ENCODE measurements at places on chromosomes 13 and 19.

- no peak for DNase-seq
Observed at GRCh38 chr13:45721203-45721731, 19.1 kb downstream of the CBY2 start.

DNA sequence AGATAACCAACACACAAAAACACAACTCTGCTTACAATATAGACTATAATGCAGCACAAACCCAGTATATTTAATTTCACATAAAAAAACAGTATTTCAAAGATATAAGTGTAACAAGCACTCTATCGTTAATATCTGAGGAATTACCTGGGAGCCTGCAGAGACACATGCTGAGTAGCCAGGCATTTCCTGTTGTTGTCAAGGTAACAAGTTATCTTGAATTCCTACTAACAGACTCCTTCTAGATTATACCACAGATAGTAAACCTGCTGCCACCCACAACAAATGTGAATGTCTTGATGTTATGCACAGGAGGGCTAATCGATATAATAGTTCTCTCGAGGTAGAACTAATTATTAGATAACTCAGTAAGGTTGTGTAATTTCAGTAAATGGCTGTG lies 826.0 kb upstream of the PRR20A start:
- no peak for DNase-seq

DNA sequence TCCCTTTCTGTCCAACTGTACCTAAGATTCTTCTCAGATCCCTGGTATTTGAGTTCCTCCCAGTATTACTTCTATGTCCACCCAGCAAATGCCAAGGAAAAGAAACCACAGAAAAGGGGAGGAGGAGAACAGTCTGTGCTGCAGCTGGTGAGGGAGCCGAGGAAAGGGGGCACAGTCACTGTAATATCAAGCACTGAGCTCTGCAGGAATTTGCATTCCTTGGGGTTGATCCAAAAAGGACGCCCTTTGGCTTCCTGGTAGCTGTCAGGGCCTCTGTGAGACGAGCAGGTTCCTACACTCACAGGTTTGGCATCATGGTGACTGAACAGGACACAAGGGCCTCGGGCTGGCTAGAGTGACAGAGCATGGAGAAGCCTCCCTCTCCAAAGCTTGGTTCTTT lies 273.4 kb downstream of the NHLRC3 start:
- no peak for DNase-seq

GRCh38 chr19:19049406-19049805 lies 14.4 kb upstream of the SLC25A42 start:
- no peak for DNase-seq

GRCh38 chr13:80469853-80470381 lies 129.0 kb upstream of the SPRY2 start:
- DNase-seq = peak; percentile 78

- peak; percentile 44 for DNase-seq
Observed at GRCh38 chr13:113232208-113233003, 23.0 kb downstream of the CUL4A start.

DNA sequence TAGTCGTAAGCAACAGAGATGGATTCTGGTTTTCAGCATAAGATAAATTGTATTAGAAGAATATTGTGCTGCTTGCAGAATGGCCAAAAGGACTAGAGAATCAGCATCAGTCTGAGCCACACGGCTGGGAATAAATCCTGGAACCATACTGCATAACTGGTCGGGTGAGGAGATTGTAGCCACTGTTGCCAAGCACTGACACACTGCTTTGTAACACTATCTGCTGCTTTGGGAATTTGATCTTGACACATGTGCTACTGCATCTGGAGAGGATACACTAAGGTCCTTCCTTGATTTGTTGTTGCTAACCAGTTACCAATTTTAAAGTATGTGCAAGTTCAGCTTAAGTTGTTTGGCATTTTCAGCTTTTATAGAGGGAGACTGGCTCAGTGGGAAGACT lies 1.9 kb downstream of the HNRNPA1L2 start:
- no peak for DNase-seq

DNA sequence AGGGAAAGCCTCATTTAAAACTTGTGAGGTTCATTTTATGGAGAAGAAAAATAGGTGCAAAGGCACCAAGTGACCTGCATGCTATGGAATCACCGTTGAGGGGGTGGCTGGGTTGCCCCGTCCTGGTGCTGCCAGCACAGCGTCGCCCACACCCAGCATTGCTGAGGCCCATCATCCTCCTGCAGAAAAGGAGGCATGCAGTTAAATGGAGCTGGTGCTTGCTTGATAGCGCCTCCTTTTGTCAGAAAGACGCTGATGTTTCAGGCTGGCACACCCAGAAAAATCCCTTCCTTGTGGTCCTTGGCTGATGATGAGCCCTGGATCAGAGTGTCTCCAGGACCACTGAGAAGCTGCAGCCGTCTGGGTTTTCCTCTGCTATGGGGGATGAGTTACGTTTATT lies 36.9 kb downstream of the DHRS12 start:
- DNase-seq = no peak

- no peak for DNase-seq
Observed at GRCh38 chr19:27776020-27776419, 1436.9 kb downstream of the UQCRFS1 start.

DNA sequence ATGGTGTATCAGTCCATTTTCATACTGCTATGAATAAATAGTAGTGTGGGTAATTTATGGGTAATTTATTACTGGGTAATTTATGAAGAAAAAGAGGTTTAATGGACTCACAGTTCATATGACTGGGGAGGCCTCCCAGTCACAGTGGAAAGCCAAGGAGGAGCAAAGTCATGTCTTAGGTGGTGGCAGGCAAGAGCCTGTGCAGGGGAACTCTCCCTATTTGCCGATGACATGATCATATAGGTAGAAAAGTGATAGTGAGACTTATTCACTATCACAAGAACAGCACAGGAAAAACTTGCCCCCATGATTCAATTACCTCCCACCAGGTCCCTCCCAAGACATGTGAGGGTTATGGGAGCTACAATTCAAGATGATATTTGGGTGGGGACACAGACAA lies 1137.7 kb downstream of the UQCRFS1 start:
- no peak for DNase-seq

- DNase-seq = peak; percentile 93
Observed at GRCh38 chr19:2270423-2271233, 11.3 kb downstream of the PEAK3 start.

DNA sequence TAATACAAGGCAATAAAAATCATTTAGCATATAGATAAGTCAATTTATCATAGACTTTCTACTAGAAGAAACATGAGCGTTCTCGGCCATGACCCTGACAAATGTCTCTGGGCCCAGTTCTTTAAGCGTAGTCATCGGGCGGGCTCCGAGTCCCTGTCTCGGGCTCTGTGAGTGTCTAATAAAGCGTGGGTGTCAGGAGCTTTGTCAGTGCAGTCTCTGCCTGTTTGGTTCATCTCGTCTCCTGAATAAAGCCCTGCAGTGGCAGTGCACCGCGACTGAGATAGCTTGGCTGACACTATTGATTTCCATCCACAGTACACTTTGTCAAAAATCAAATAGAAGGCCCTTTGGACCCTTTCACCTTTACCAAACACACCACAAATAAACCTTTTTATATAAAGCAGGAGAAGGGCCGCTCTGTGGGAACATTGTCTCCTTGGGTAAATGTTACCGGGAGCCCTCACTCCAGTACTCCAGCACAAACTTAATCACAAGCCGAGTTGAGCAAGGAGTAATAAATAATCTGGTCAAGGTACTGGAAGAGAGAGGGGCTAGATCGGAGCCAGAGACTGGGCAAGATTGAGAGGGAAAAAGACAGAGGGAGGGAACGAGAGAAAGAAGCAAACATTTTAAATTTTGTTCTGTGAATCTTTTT lies 368.2 kb upstream of the TSHZ3 start:
- DNase-seq = no peak
